Stimulated activated CD8-positive, alpha-beta memory T cell treated with anti-CD3 and anti-CD28 coated beads, Interleukin-4, amount 100 ng/mL, for 48 hours (primary cell): ENCODE measurements at places on chromosomes 12 and 14.
A peak's percentile ranks its signal among the peaks of the same experiment; 100 is the strongest.

GRCh38 chr12:57476162-57476992 lies 3.3 kb downstream of the ARHGAP9 start:
- DNase-seq, result peak; percentile 86

DNA sequence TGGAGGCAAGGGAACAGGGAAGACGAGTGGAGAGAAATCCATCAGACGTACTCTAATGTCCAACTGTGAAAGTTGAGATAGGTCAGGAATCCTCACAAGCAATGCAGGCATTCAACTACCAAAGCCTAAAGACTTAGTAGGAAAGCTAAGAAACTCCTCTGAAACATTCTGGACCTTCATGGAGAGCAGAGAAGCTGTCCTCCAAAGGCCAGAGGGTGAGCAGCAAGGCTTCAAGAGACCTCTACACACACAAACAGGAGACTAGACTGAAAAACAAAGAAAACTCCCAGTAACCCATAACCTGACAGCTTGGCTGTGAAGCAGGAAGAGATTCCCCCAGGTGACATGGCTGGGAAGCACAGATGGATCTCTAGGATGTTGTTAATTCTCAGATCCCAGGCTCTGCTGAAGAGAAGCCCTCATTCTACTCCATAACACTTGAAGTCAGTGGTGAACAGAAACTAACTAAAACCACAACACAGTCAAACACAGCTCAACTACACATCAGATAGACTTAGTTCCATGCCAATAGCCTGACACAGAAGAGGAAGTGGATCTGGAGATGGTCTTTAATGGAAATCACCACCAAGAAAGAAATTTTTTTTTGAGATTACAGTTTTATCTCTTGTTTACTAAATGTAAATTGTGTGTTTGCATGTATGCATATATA lies 23.2 kb upstream of the LYZ start:
- DNase-seq, result no peak

DNA sequence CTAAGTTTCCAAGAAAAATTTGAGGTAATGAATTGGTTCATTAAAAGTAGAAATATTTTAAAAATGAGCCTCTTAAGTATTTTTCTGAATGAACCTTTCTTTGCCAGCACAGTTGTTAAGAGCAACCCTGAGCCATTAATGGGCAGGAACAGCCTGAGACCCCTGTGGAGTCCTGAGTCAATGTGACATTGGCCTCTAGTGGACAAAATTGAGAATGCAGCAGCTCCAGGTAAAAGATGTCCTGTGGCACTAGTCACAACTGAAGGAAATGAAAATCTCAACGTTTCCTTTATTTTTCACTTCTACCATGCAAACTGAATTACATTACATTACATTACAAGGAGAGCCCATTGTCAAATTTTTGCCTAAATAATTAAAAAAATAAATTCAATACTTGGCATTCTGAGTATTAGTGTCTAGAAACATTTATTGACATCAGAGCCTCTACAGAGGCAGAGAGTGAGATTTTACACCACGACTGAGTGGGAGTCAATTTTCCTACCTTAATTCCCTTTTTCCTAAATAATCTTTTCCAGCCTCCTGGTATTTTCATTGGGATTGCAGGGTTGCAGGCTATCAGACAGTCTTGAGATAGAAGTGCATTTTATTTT lies 135.7 kb downstream of the PPM1H start:
- DNase-seq, result peak; percentile 68

- DNase-seq, result no peak
Measured at GRCh38 chr14:79786522-79786921, 424.8 kb downstream of the DIO2 start.

GRCh38 chr14:59101476-59101875 lies 87.0 kb upstream of the DAAM1 start:
- DNase-seq, result no peak

DNA sequence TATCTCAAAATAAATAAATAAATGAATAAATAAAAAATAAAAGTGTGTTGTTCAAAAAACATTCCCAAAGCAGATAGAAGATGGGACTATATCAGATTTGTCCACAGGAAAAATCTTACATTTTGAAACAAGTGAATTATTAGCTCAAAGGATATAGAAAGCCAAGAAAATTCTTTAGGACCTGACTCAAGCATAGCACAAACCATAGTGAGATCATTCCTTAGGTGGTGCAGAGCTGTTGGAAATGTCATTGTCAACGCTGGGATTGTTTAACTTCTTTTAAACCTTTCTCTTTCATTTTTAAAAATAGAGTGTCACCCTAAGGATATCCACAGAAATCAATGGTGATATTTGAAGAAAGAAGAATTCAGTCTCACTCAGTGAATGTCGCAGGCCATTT lies 43.5 kb downstream of the DRAM1 start:
- DNase-seq, result no peak

DNA sequence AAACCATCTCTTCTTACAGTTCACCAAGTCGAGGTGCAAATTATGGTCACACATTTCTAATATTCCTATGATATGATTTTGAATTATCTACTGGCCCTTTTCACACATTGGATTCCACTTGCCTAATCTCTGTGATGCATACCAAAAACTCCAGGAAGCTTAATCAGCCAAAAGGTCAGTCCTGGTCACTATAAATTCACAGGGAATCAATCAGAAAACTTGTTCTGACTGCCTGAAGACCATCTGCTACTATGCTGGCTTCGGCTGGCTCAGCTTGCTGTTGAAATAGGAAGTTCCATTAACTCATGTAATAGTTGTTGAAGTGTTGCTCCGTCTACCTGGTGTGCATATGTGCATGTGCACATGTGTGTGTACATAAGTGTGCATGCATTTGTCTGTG lies 142.8 kb upstream of the FLRT2 start:
- DNase-seq, result no peak

DNA sequence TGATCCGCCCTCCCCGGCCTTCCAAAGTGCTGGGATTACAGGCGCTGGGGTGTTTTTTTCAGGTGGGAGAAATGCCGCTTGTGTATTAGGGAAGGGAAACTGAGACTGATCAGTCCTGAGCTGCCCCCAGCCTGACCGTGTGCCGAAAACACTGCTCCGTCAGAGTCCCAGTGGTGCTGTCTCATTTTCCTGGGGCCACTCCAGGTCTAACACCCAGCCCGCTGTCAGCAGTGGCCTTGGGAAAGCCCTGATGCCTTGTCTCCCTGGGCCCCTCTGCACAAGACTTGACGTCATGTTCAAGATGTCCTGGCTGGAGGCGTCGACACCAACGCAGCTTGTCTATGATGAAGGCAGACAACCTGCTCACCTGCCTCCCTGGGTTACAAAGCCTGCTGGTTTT lies 165.9 kb downstream of the RBM19 start:
- no peak for DNase-seq

DNA sequence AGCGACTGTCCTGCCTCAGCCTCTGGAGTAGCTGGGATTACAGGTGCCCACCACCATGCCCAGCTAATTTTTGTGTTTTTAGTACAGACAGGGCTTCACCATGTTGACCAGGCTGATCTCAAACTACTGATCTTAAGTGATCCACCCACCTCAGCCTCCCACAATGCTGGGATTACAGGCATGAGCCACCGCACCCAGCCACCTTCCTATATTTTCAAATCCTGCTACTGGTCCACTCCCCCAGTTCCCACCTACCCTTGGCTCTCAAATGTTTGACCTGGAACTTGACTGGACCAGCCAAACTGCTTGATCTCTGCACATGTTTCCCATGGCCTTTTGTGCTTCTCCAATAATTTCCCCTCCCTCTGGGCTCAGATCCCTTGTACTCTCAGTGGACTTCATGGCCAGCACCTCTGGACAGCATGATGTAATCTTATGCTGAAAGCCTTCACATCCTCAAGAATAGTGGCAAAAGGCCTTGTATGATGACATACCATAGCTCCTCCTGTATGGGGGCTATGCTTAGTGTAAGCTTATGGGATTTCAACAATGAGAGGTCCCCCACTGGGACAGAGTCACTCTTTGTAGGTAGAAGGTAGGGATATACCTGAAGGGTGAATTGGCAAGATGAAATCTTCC lies 2.5 kb upstream of the CCDC184 start:
- no peak for DNase-seq

GRCh38 chr14:92986254-92987147 lies 63.6 kb downstream of the CHGA start:
- no peak for DNase-seq

DNA sequence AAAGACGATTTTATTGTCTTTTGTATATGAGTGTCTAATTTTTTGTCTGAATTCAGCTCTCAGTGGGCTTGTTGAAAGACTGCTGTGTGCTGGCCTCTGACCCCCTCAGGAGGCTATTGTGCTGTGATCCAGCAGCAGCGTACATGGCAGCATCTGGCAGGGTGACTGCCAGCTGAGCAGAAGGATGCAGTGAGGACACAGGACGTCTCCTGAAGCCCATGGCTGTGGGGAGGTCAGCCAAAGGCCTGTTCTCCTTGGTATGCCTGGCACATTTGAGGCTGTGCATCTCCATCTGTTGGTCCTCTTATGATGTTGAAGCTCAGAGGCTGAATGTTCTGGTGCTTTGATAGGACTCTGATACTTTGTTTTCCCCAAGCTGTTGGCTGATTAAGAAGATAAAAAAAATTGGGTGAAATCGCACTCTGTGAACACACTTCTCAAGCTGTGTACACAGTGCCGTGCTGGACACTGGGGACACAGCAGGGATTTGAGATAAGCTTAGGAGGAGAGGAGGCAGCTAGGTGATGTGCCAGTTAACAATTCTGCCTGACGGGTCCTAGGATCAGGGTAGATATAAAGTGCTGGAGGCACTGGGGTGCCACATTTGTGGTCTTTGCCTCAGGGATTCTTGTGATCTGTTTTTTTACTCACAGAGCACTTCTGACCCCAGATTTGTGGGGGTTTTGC lies 37.5 kb downstream of the EID3 start:
- DNase-seq, result no peak

DNA sequence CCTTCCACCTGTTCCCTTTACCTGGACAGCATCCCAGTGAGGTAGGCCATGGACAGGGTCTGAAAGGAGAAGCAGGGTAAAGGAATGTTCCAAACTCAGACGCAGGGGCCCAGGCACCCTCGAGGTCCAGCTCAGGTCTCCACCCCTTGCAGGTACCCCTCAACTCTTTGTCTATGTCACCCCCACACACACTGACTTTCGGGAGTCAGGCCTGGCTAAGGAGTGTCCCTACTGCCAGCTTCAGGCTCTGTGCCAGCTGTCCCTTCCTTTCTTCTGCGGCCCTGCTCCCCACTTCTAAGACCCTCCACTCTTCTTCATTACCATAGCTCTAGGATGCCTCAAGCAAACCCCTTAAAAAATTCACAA lies 13.6 kb downstream of the FAIM2 start:
- DNase-seq, result no peak

DNA sequence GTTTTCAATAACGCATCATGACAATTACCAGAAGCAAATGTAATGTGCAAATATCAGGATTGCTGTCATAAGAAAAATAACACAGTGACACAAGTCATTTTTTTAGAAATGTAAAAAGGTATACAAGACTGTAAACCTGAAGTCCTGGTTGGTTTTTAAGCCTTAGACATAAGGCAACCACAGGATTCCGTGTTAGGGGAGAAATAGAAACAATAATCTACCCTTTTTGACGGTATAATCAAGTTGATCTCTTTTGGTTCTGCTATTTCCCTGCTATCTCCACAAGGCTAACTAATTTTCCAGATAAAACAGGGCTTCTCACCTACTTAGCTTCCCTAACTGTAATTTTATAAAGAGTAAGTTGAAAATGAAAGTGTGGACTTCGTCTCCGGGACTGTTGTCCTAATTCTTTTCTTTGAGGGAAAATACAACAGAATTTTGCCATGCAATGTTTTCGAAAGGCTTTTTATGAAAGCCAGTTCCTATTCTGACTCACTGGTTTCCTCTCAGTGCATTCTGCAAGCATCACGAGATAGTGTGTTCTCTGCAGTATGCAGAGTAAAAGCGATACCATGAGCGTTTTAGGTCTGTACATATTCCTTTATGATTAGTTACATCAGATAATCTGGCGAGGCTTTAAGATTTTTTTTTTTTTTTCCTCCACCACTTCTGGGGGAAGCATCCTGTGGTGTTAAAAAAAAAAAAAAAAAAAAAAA lies 10.6 kb downstream of the MYO1H start:
- no peak for DNase-seq

GRCh38 chr14:20697273-20698017 lies 8.9 kb downstream of the ANG start:
- peak; percentile 68 for DNase-seq

GRCh38 chr12:29147731-29148595 lies 1.1 kb upstream of the FAR2 start:
- no peak for DNase-seq

DNA sequence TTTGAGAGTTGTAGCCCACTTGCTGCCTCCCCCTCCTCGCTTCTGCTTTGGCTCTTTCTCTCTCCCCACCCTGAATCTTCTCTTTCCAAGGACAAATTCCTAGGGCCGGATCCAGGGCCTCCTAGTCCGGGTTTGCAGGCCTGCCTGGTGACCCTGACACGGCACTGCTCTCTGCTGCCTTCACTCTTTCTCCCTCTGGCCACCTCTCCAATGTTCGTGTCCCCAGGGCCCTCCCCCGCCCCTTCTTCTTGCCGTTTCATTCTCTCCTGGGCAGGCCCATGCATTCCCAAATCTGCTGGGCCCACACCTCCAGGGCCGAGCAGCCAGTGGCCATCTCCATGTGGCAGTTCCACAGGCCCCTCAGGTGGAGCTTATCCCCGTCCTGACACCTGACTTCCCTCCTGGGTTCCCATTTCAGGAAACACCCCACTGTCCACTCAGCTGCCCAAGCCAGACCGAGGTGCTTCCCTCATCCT lies 34.0 kb upstream of the CORO1C start:
- no peak for DNase-seq

- DNase-seq, result no peak
Measured at GRCh38 chr12:98574110-98574509, 19.4 kb upstream of the SLC25A3 start.

DNA sequence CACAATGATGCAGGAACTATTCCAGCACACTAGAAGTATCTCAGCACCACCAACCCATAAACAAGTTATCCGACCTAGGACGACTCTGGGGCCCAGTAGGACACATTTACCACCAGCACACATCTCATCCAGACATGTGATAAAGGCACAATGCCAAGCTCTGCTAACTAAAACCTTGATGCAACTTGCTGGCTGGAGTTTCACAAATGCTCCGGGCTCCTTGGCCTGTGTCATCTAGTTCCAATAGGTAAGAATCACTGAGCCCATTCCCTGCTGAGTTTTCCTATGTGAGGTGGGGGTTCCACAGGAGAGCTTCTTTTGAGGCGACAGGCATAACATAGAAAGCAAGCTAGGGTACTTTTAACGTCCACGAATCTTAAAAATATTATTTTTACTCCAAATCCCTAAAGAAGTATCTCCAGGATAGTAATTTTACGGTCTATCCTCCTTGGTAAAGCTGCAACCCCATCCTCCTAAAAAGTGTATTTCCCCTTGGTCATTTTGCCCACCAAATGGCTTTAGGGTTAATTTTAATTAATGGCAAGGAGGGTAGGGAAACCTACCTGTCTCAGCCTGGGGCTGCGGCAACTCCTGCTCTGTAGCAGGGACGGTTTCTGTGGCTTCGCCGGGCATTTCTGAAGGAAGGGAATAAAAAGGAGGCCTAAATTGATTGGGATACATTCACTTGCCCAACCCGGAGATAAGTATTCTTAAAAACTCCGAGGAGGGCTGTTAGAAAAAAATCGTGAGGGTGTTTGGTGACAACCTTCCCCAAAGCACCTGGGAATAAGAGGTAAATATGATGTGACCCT lies 1.0 kb downstream of the NACA start:
- peak; percentile 39 for DNase-seq
